Activated CD8-positive, alpha-beta memory T cell treated with anti-CD3 and anti-CD28 coated beads, Interleukin-2, amount 50 U/mL, for 48 hours (primary cell): ENCODE measurements at places on chromosomes 5 and 9.

GRCh38 chr5:82815871-82816270 is 261.3 kb downstream of the TMEM167A start:
- no peak for DNase-seq

DNA sequence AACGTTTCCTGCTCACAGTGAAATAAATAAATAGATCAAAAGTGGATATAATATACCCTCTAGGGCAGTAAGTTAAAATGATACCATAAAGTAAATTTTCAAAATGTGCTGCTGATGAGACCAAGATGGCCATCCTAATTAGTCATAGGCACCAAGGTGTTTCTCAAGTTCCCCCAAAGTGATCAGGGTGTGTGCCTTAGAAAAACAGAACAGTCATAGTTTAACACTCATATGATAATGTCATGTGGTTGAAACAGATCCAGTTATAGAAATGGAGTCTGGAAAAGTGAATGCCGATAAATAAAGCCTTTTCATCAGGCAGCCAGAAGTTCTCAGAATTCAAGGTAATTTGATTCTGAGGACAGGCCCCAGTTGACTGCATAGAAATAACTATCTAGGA is 161.5 kb upstream of the CDKN2B start:
- DNase-seq: no peak

DNA sequence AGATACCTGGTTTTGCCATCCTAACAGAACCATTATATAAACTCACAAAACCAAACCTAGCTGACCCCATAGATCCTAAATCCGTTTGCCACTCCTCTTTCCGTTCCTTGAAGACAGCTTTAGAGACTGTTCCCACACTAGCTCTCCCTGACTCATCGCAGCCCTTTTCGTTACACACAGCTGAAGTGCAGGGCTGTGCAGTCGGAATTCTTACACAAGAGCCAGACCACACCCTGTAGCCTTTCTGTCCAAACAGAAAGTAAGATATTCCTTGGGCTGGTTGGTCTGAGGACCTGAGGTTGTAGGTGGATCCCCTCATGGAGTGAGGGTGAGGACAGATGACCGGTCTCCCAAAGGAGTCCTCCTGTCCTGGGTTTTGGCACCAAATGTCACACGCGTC is 56.7 kb upstream of the NAA35 start:
- no peak for DNase-seq

GRCh38 chr9:8569823-8570222 is 770.2 kb upstream of the DMAC1 start:
- no peak for DNase-seq

- DNase-seq: no peak
Measured at GRCh38 chr5:8019719-8020218, 150.8 kb downstream of the MTRR start.

DNA sequence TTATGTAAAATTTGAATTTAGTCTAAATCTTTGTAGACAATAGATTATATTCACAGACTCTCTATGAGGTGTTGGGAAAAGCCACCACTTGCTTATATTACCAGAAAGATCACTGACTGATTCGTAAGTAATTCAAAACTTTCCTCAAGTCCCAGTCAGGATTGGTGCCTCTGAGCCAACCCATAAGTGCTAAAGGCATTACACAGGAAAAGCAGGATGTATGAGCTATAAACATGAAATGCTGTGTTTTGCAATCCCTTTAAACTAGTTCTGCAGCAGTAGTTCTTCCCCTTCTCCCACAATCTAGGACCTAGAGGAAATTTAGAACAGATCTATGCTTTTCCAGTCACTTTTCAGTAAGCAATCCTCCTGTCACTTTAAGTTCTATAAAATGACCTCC is 48.0 kb downstream of the SHLD3 start:
- no peak for DNase-seq

GRCh38 chr5:90284375-90284774 is 125.2 kb downstream of the CETN3 start:
- DNase-seq: no peak
